NT2/D1 (cell line): ENCODE measurements at places on chromosomes 5 and 9.

- no peak for DNase-seq
Measured at GRCh38 chr9:33289936-33290246, 425 bp upstream of the NFX1 start.

- no peak for DNase-seq
Measured at GRCh38 chr9:73133921-73134407, 17.7 kb upstream of the ANXA1 start.

- DNase-seq, result no peak
Measured at GRCh38 chr5:91114658-91115057, 268.5 kb downstream of the ARRDC3 start.

GRCh38 chr9:121486043-121486442, 13.6 kb downstream of the GGTA1 start:
- no peak for DNase-seq

DNA sequence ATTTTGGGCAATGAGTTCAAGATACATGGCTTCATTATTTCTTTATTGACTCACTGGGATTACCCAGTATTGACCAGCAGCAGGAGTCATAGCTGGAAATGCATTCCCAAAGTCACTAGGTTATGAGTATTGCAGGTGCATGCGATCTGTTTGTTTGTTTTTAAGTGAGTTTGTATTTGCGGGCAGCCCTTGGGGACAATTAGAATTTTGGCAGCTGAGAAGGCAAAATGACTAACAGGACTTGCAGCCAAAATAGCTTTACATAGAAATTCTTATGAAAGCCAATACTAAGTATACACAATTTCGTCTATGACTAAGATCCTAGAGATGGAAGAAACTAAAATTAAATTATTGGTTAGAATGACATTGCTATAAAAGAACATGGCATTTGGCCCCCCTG, 18.1 kb upstream of the RGMB start:
- DNase-seq, result no peak
